Hematopoietic multipotent progenitor cell treated with erythropoietin and hydrocortisone succinate and interleukin-3 and kit ligand, for 8 days (in vitro differentiated cells): ENCODE measurements at places on chromosomes 13 and 19.
A peak's percentile ranks its signal among the peaks of the same experiment; 100 is the strongest.

- peak; percentile 36 for DNase-seq
Measured at GRCh38 chr19:47110521-47111005, 3.0 kb downstream of the ZC3H4 start.

DNA sequence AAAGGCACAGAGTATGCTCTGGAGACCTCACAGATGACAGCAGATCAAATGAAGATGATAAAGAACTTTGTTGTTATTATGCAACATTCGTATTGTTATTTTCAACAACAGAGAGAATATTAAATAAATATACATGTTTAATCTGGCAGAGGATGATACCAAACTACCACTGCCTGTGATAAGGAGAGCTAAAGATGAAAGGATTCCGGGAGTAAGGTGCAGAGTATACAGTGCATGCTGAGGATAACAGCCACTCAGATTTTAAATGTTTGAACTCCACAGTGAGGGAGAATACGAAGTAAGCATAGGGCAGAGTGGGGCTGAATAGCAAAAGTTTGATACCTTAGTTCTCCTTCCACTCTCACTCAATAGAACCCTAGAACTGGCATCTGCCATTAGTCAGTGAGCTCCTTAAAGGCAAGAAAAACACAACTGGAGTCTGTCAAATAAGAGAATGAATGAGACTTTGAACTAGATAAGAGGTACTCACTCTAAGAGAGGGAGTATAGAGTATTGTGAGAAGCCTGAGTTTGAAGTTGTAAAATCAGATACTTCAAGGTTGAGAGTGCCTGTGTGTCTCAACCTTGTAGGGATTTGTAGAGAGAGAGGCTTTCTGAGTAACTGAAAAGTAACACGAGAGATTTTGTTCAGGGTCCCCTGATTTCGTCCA is 78.5 kb downstream of the STARD13 start:
- no peak for DNase-seq

DNA sequence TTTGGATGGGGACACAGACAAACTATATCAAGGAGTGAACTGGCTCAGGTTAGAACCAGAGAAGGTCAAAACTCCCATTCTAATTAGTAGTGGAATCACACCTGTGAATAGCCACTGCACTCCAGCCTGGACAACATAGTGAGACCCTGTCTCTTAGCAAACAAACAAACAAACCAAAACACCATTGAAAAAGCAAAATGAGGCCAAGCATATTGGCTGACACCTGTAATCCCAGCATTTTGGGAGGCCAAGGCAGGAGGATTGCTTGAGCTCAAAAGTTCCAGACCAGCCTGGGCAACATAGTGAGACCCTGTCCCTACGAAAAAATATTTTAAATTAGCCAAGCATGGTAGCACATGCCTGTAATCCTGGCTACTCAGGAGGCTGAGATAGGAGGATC is 39.1 kb upstream of the UBAC2 start:
- DNase-seq, result no peak

DNA sequence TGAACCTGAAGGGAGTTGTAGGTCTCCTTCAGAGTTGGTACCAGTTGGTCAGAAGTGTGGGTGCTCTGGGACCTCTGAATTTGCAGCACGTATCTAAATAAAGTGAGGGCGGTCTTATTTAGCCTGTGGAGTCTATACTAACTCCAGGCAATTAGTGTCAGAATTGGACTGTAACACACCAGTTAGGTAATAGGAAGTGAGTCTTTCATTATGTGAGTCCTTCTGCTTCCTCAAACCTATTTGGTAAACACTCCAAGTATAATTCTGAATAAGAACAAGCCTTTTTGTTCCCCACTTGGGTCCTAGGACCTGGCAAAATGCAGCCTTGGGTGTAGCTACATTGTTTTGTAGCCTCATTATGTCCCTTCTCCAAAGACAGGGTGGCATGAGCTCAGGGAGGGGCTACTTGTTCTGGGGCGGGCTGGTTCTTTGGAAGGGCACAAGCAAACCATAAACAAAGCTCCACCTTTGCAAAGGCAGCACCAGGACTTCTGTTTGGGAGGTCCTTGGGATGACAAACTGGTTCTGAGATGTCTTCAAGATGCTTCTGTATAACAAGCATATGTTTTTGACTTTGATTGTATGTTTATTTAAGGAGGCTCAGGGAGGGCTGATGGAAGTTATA is 418.0 kb downstream of the ZNF536 start:
- DNase-seq, result no peak

DNA sequence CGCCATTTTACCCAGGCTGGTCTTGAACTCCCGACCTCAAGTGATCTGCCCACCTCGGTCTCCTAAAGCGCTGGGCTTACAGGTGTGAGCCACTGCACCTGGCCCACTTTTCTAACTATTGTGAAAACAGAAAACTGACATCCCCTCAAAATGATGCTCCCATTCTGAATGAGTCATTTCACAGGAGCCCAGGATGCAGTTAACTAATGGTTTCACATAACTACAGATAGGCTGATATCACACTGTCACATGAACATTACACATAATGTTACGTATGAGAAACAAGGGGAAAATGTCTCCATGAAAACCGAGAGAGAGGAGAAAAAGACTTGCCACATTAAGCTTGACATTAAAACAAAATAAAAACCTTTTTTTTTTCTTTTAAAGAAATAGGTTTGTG is 37.5 kb downstream of the N4BP2L2 start:
- peak; percentile 30 for DNase-seq

- no peak for DNase-seq
Measured at GRCh38 chr13:45219123-45219891, 18.5 kb upstream of the KCTD4 start.

GRCh38 chr13:43475140-43475539 is 311.6 kb downstream of the ENOX1 start:
- DNase-seq, result no peak

- DNase-seq, result no peak
Measured at GRCh38 chr19:30332445-30333234, 39.5 kb upstream of the ZNF536 start.

DNA sequence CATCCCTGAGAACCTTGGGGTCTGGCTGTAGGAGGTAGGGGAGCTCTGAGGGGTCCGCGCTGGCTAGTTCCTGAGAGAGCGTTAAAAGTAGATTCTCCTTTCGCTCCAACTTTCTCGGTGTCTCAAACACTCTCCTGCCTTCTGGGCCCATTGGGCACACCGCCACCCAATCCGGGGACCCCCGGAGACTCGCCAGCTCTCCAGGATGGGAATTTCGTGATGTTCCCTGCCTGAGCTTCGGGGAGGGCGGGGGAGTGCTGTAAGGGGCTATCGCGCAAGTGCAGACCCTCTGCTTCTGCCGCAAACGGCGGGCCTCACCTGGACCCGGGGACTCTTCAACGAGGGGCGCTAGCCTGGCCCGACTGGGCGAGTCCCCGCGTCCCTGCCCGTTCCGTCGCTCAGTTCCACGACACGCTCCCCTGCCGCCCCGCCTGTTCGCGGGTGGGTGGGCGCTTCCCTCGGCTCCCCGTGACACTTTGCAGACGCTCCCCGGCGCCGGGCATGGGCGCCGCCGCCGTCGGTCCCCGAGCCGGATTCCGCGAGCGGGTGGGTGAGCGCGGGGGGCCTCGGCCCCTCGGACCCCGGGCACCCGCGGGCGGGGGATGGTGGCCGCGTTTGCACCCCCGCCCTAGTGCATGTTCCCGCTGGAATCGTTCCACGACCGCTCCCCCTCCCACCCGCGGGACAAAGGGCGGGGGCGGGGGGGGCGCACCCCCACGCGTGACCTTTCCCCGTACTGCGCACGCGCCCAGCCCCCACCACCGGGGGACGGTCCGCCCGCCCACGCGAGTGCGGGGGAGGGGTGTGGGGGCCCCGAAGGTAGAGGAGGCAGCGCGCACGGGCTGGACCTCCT is at the start of gene CCDC106:
Gene CCDC106 (plus strand): TSS at position 481 of the 853 bp plus-strand sequence. CDS start 835 bp downstream, outside the sequence.
- DNase-seq, result peak; percentile 46

- DNase-seq, result peak; percentile 41
Measured at GRCh38 chr13:41311406-41312175, 524 bp downstream of the NAA16 start.

DNA sequence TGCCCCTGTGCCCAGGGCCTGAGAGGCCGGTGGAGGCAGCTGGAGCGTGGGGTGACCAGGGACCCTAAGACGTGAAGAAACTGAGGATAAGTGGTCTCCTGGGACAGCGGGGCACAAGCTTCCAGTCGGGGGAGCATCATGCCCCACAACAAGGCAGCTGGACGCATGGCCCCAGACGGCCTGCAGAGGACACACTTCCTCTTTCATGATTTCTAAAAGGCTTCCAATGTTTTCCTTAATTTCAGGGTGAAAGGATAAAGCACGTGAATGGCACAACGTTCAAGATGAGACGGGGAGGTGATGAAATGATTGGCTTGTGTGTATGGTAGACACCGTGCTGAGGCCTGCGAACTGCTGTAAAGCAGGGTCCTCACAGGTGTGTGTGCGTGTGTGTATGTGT is 20.2 kb upstream of the MYDGF start:
- DNase-seq, result no peak

DNA sequence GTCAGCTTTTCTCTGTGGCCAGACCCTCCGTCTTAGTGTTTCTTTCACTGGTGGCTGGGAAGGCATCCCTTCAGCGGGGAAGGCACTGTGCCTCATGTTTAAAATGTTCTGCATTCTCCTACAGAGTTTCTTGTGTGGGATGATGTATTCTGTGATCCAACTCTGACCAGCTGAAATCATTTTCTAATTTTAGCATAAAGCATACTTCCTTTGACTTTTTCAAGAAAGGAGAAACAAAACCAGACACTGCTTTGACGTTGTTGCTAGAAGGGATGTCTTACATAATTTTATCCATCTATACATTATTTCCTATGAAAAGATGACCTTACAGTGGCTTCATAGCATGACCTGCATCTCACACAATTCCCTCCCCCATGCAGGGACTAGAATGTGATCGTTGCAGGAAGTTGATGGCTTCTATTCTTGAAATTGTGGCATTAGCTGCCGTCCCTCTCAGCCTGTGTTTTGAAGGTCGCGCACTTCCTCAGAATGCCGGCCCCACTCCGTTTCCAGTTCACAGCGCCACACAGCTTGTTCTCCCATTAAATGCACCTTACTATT is 38.6 kb upstream of the TEX29 start:
- no peak for DNase-seq
